Right cardiac atrium (tissue), 5 donors: ENCODE measurements at places on chromosomes 1 and 21.

DNA sequence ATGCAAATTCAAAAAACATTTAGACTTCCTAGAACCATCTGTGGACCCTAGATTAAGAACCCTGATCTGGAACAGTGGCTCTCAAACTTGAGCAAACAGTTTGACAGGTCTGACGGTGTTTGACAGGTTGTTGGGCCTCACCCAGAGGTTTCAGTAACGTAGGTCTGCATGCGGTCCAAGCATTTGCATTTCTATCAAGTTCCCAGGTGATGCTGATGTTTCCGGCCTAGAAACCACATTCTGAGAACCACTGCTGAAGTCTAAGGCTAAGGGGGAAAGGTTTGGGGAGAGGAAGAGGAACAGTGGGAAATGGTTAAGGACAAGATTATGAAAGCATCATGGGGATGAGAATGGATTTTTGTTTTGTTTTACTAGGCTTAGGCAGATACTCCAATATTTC is 48.6 kb downstream of the MDM4 start:
- no peak for DNase-seq

DNA sequence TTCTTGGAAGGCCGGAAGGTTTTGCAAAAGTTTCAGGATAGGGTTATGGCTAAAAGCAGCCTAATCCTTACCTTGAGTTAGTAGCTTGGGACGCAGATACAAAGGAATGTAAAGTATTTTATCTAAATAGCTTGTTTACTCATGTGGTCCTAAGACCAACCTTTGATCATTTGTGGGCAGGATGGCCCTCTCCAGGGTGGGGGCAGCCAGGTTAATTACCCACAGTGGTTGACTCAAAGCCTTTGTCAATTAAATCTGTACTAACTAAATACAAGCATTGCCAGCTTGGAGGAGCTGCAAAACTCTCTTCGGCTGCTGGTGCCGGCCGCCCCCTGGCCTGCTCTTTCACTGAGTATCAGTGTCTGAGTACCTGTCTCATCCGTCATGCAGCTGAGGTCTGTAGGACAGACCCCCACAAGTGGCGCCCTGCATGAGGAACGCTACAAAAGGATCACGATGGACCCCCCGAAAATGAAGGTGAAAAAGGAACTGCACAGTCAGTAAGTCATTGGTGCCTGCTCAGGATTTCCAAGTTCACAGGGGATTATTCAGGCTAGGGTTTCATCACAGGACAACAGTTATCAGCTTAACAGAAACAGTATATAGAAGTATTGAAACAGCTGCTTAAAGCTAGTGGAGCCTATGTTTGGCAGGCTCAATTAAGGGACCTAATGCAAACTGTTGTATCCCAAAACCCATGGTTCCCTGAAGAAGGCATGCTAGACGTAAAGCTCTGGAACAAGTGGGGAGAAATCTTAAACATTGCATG is 212.5 kb upstream of the MAP1LC3C start:
- DNase-seq, result no peak

GRCh38 chr1:243598433-243598832 is 251.6 kb downstream of the AKT3 start:
- no peak for DNase-seq

DNA sequence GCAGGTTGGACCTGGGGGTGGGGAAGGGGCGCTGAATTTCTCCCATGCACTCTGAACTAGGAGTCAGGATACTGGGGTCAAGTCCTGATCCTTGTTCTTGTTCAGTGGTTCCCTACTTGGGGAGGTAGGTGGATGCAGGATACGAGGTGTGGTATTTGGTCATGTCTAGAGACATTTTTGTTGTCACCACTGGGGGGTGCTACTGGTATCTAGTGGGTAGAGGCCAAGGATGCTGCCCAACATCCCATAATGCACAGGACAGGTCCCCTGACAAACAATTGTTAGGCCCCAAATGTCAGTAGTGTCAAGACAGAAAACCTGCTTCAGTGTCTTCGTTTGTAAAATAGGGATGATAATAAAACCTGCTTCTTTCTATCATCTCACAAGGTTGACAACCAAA is 259.0 kb upstream of the FOXD3 start:
- no peak for DNase-seq

GRCh38 chr1:147825586-147825985 is 65.2 kb upstream of the GJA5 start:
- no peak for DNase-seq

GRCh38 chr21:25456672-25457071 is 150.6 kb downstream of the MRPL39 start:
- no peak for DNase-seq

- DNase-seq, result no peak
Observed at GRCh38 chr1:166017395-166017794, 149.4 kb downstream of the FAM78B start.

GRCh38 chr1:98478121-98478520 is 183.4 kb upstream of the SNX7 start:
- DNase-seq, result no peak

GRCh38 chr1:160428655-160429054 is 28.3 kb downstream of the VANGL2 start:
- peak; percentile 44 for DNase-seq

DNA sequence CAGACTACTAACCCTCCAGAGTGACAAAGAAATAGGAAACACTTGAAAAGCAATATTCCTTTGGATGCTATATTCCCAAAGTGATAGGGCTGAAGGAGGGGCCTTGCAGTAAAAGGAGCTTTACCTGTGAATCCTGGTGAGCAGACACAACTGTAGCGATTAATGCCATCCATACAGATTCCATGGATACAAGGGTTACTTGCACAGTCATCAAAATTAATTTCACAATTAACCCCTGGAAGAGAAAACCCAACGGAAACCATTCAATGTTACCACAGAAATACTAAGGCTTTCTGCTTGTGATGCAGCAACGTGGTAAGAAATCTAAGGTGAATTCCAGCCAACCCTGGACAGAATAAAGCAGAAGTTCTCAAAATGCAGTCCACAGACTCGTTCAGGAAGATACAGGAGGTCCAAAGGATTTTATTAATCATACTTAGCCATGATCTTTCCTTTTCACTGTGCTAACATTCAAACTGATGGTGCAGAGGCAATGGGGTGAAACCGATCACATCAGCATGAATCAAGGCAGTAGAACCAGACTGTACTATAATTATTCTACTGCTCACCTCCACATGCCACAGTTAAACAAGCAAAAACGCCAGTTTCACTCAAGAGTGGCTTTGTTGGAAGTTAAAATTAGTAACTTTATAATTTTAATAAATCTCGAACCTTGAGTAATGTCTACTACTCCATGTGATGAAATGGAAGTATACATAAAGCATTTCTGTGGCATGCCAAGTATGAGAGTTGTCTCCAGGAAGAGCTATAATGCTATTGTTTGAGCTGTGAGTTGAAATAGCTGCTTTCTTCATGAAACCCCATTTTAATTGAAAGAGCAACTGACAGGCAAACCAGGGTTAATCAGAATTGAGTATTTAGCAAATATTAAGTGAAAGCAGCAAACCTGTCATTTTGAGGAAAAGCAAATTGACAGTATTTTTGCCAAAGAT is 63.2 kb upstream of the ADAM30 start:
- no peak for DNase-seq

- DNase-seq, result no peak
Observed at GRCh38 chr1:207990876-207991582, 80.1 kb upstream of the CD34 start.

DNA sequence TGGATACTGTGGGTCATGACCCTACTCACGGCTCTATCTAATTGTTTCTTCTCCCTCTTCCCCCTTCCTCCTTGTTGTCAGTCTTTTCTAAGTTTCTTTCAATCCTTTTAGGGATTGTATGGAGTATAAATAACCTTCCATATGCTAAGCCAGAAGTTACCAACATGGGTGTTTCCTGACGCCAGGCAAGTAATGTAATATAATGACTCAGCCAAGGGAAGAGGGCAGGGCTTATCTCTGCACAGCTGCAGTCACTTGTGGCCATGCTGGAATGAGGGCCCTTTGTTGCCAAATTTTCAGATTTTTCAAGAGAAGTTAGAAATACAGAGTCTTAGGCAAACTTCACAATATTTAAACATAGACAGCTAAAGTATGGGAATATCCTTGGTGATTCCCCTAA is 194.6 kb downstream of the ST6GALNAC3 start:
- no peak for DNase-seq

DNA sequence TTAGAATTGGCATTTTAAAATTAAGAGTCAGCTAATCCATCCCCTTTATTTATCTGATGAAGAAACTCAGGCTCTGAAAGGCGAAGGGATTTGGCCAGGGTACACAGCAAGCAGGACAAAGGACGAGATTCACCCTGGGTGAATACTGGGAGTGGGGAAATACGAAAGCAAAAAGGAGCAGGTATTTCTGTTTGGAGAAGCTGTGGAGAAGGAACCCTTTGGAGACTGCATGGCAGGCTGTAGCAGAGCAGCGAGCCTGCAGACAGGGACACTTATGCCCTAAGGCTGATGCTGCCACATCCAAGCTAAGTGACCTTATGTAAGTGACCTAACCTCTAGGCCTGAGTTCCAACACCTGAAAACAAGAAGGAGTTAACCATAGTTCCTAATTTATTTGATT is 207.2 kb upstream of the C1orf87 start:
- no peak for DNase-seq

DNA sequence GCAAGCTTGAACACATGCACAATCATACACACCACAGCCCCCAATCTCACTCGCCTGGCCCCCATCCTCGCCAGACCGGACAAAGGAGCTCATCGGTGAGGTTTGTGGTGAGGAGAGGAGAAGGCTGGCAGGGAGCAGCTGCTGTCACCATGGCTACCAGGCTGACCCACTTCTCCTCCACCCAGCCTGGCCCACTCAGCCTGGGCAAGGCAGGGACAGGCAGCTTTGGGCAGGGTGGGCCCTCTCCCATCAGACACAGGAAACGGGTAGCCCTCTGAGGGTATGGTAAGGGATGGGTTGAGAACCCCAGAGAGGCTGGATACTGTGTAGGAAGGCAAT is 15.9 kb downstream of the RIMS3 start:
- DNase-seq, result no peak

GRCh38 chr1:3689138-3689750 is 36.9 kb downstream of the TP73 start:
- DNase-seq, result no peak
